SK-N-SH (cell line): ENCODE measurements at places on chromosomes 16 and 17.
A peak's percentile ranks its signal among the peaks of the same experiment; 100 is the strongest.

DNA sequence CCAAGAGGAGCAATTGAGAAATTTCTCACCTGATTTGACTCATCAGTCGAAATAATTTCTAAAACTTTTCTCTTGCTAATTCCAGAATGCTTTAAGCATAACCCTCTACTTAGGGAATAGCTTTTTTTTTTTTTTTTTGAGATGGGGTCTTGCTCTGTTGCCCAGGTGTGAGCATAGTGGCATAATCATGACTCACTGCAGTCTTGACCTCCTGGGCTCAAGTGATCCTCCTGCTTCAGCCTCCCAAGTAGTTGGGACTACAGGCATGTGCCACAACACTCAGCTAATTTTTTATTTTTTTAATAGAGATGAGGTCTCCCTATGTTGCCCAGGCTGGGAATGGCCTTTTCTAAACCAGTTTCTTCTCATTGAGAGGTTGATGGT is 13.7 kb upstream of the NFATC3 start:
- no peak for DNase-seq

DNA sequence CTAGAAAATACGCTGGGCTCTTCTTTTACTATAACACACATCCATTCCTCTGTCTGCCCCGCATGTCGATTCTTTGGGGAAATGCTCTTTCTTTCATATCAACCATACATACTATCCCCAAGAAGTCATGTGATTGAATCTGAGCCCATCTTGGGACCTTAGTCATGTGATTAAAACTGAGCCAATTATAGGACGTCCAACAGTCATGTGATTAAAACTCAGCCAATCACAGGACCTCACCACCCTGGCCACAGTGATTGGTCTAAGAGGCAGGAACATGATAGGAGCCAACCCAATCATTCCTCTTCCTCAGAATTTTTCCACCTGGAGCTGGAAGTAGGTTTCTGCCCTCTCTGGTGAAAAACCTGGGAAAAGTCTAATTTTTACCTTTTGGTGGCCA is 78.8 kb downstream of the TMEM114 start:
- no peak for DNase-seq

DNA sequence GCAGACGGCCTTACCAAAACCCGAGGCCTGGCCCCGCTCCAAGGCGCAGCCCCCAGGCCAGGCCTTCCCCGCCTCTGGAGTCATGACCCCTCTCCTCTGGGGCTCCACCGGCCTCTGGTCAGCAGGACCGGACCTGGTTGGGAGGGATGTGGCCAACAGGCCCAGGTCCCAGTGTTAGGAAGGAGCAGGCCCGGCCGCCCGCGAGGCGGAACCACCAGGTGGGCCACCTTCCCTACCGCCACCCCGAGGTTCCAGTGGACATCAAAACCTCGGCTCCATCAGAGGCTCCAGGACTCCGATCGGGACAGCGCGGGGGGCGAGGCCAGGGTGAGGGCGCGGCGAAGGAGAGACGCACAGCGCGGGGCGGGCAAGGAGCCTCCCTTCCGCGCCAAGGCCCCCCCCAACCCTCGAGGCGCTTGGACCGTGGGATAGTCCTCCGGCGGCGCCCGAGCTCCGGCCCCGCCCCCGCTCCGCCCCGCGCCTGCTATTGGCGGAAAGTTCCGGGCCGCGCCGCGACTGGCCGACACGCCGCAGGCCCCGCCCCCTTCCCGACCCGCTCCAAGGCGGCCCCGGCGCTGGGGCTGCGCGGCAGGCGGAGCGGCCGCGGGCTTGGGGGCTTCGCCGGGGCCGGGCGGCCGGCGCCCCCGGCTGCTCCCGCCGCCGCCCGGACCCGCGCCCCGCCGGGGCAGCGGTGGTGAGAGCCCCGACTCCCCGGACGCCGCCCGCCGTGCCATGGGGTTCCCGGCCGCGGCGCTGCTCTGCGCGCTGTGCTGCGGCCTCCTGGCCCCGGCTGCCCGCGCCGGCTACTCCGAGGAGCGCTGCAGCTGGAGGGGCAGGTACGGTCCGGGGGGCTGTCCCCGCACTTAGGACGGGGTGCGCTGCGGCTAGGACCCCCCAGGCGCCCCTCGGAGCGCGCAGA is at the start of gene METRN:
Gene METRN (plus strand): TSS at position 561 of the 919 bp plus-strand sequence. CDS start 172 bp downstream, at position 733.
- peak; percentile 92 for DNase-seq

GRCh38 chr17:78944956-78945355 is 19.8 kb upstream of the TIMP2 start:
- no peak for DNase-seq

- DNase-seq, result no peak
Observed at GRCh38 chr16:66014221-66014620, 352.3 kb upstream of the CDH5 start.

DNA sequence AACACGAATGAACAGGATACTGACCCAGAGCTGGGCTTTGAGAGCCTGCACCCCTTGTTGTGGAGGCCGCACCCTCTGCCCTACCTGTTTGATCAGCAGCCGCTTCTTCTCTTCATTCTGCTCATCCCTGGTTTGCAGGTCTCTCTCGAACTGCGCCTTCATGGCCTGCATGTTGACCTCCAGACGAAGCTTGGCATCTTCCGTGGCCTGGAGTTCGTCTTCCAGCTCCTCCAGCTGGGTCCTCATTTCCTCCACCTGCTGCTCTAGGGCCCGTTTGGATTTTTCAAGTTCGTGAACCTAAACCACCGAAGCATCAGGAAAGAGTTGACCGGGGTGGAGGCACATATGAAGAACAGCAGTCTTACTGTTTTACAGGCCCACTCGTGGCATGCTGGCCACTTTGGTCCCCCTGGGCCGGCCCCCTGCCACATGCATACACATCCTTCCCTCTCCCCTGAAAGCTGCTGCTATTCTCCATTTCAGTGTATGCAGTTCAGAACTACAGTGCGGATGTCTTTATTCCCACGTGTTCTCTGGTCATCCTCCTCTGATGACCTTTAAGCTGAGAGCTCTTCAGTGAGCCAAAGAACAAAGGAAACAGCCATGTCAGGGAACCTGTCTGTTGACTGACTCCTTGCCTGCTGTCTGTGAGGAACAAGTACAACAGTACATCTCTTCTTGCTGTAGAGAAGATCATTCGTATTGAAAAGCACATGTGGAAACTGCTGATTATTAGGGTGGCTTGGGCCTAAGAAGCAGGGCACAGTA is 54.8 kb downstream of the NDEL1 start:
- no peak for DNase-seq

GRCh38 chr16:86011532-86011931 is 112.6 kb downstream of the IRF8 start:
- DNase-seq, result no peak

DNA sequence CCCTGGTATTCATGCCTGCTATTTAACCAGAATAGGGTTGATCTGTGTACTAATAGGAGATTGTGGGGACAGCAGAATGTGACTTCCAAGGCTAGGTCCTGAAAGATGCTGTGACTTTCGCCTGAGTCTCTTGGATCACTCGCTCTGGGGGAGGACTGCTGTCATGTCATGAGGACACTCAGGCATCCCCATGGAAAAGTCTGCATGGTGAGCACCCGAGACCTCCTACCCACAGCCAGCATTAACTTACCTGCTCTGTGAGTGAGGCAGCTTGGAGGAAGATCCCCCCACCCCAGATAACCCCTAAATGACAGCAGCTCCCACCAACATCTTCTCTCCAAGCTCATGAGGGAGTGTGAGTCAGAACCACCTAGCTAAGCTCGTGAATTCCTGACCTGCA is 30.3 kb upstream of the C16orf78 start:
- no peak for DNase-seq

DNA sequence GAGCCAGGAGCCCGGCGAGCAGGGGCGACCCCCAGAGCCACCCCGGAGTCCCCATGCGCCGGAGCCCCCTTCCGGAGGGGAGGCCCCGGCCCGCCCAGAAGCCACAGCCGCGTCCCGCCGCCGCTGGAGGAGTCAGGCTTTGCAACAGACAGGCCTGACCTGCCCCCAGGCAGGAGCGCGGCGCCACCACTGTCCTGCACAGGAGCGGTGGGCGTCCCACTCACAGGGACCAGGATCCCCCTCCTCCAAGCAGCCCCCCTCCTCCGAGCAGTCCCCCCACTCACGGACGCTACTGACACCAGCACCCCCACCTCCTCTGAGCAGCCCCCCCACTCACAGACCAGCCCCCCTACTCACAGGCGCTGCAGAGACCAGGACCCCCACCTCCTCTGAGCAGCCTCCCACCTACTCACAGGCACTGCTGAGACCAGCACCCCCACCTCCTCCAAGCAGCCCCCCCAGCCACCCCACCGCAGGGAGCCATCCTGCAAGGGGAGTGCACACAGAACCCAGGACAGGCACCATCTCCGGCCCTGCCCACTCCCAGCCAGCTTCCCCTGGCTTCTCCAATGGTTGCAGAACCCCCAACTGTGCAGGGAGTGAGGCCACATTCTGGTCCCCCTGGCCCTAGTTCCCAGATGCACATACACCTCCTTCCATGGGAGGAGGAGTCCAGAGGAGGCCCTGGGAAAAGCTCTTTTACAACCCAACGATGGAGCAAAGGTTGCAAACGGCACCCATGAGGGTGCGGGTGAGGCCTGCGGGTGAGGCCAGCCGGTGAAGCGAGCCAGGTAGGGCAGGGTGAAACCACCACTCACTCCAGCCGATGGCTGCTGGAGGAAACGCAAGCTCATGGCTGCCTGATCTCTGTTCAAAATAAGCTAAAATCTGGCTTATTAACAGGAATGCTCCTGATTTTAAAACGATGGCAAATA is 69.9 kb downstream of the ABR start:
- DNase-seq, result peak; percentile 53

GRCh38 chr17:2183346-2183745 is 120.2 kb downstream of the SMG6 start:
- DNase-seq, result no peak

DNA sequence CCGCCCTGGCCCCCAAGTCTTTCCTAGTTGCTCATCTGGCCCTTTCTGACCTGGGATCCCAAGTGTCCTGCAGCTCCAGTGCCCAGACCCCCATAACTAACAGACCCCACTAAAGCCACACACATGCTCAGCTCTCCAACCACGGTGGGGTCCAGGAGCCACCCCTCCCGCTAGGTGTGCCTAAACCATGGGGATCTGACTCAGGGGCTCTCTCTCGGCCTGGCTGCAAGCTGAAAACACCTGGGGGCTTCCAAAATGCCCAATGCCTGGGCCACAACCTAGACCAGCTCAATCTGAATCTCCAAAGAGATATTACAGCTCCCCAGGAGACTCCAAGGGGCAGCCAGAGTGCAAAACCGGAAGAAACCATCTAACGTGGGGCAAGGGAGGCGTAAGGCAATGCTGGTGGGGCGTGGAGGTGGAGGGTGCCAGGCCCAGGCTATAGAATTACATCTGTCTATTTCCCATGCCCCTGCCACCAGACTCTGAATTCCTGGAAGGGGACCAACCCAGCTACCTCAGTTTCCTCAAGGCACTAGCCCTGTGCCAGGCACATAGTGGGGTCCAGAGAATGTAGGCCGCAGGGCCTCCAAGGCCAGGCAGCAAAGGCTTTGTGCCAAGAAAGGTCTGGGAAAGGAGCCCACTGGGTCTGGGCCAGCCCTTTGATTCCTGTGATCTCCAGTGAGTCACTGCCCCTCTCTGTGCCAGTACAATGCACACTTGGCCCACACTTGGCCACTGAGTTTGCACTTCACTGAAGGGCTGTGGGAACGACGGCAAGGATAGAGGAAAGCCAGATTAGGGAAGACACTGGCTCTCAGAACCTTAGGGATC is 3.3 kb downstream of the CD2BP2 start:
- no peak for DNase-seq

- DNase-seq, result no peak
Observed at GRCh38 chr17:32912218-32912897, 15.6 kb upstream of the TMEM98 start.

DNA sequence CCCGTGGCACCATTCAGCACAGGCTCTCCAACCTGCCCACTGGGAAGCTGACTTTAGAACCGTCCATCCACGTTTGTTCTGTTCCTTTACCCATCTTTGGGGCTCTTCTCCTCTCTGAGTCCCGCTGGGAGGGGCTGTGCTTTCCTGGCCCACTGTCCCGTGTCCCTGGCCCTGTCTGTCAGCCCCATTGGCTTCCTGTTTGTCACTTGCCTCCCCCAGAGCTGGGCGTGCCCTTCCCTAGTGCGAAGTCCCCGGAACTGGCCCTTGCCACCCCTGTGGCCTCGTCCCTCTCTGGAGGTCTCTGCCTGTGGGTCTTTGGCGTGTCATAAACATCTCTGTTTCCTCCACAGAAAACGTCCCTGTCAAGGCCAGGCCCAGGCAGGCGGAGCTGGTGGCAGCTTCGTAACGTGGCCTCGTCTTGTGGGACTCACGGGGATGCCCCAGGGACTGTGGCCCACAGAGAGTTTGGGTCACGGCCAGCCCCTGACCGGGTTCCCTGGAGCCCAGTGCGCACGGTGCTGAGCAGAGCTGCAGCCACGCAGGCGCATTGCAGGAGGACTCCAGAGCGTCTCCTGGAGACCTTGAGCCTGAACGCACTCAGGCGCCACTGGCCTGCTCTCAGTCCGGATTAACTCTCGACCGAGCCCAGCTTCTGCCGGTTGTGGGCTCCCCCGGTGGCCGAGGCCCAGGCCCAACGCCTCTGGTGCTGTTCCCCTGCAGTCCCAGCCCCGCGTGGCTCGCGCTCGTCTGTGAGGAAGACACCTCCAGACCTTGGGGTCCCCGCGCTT is 7.3 kb downstream of the CHMP6 start:
- peak; percentile 36 for DNase-seq

- peak; percentile 61 for DNase-seq
Observed at GRCh38 chr17:4678448-4679026, 25.4 kb downstream of the PELP1 start.

DNA sequence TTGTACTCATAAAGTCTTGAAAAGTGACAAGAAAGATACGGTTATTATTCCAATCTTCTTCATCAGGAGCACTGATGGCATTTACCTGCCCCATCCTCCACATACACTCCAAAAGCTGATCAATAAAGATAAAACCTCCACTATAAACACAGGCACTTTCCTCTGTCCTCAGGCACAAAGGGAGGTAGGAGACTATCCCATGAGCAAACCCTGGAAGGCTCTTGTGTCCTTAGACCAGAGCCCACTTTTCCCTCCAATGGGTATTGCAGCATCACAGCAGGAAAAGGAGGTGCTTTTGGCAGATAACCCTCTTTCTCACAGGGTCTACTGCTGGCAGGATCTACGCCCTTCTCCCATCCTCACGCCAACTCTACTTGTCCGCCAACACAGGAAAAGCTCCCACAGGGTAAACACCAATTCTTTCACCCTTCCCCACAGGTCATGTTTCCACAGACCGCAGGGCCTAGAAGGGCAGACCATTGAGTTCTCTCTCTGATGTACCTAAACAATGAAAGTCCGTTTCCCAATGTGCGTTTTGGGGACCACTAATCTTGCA is 28.7 kb downstream of the NXPH3 start:
- no peak for DNase-seq

DNA sequence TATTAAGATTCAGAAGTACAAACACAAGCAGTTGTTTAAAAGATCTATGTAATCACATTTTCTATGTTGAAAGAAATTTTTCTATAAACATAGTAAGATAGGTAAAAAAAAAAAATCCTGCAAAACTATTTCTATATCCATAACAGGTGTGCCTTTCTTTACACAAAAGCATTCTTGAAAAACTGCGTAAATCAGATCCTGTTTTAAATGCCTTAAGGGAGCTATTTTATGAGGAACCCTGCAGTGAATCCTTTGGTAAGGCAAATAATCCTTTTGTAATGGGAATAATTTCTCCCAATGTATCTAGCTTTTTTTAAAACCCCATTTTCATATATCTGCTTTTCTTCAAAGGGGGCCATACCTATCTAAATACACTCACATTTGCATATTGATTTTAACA is 157.3 kb downstream of the AATF start:
- no peak for DNase-seq
